ENCODE measurements at places on chromosomes 6 and 20.

GRCh38 chr20:11497545-11497944, 420.1 kb upstream of the BTBD3 start:
- DNase-seq, result no peak

- DNase-seq, result no peak
Measured at GRCh38 chr6:54681987-54682386, 164.6 kb upstream of the FAM83B start.

DNA sequence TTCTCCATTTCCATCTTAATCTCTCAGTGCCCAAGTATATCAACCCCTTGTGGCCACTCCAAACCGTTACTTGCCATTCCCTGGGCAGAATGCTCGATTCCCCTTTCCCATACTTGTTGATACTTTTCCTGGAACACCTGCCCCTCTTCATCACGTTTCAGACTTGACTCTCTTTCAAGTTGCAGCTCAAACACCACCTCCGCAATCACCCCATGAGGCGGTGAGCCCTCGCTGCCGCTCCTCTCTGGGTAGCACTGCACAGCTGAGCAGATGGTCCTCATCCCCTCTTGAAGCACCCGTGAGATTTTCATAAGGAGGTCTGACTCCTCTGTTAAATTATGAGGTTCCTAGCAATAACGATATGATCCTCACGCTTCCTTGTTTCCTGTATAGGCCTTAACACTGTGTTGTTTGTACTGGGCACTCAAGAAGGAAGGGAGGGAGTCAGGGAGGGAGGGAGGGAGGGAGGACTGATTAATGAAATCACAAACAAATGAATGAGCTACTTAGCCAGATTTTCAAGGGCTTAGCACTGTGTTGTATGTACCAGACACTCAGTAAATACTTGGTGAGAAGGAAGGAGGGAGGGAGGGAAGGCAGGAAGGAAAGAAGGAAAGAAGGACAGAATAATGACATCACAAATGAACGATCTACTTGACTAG, 8.0 kb upstream of the UQCC2 start:
- DNase-seq, result no peak

DNA sequence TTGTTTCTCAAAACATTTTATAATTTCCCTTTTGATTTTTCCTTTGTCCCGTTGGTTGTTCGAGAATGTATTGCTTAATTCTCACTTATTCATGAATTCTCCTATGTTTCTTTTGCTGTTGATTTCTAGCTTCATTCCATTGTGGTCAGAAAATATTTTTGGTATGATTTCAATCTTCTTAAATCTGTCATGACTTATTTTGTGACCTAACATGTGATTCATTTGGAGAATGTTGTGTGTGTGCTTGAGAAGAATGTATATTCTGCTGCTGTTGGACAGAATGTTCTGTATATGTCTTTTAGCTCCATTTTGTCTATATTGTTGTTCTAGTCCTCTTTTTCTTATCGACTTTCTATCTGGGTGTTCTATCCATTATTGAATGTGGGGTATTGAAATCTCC, 286.2 kb upstream of the RNF217 start:
- DNase-seq, result no peak

- no peak for DNase-seq
Measured at GRCh38 chr6:43916924-43917877, 147.2 kb downstream of the VEGFA start.

DNA sequence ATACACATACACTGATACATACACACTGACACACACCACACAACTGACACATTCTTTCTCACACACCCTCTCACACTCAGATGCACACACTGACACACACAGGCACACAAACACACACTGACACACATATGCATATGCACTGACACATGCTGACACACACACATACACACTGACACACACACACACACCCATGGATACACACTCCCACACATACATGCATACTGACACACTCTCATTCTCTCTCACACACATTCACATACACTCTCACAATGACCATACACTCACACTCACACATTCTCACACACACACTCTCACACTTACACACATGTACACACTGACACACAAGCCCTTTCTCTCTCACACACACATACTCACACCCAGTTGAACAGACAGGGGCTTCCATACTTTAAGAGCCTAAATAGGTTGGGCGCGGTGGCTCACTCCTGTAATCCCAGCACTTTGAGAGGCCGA, 236.4 kb downstream of the LRFN2 start:
- DNase-seq, result no peak

- DNase-seq, result no peak
Measured at GRCh38 chr20:2010533-2010932, 16.7 kb upstream of the PDYN start.

- no peak for DNase-seq
Measured at GRCh38 chr6:28597217-28597835, 71.6 kb downstream of the GPX5 start.

- no peak for DNase-seq
Measured at GRCh38 chr6:34181908-34182307, 36.0 kb upstream of the GRM4 start.

GRCh38 chr6:35296931-35297600, 552 bp upstream of the DEF6 start:
- no peak for DNase-seq

- no peak for DNase-seq
Measured at GRCh38 chr6:5707281-5708045, 299.3 kb downstream of the NRN1 start.

DNA sequence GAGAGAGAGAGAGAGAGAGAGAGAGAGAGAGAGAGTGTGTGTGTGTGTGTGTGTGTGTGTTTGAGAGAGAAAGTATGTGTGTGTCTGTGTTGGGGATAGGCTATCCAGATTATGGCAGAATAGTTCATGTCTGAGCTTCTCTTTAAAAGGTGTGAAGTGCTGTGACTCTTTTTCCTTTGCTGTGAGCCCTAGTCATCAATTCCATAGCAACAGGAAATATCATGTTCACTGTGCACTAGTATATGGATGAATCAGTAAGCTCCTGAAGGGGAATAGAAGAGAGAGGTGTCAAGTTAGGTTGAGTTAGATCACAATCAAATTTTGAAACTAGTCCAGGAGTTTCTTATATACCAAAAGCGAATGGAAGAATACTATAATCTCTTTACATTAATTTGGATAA, 318.7 kb downstream of the RFPL4B start:
- no peak for DNase-seq

GRCh38 chr6:146153040-146153758, 124.3 kb downstream of the GRM1 start:
- no peak for DNase-seq

GRCh38 chr20:10667077-10667401, 6.8 kb downstream of the JAG1 start:
- DNase-seq, result no peak

- DNase-seq, result no peak
Measured at GRCh38 chr6:163944897-163945296, 530.4 kb downstream of the QKI start.

GRCh38 chr20:44768256-44768655, 22.6 kb downstream of the KCNK15 start:
- DNase-seq, result no peak

DNA sequence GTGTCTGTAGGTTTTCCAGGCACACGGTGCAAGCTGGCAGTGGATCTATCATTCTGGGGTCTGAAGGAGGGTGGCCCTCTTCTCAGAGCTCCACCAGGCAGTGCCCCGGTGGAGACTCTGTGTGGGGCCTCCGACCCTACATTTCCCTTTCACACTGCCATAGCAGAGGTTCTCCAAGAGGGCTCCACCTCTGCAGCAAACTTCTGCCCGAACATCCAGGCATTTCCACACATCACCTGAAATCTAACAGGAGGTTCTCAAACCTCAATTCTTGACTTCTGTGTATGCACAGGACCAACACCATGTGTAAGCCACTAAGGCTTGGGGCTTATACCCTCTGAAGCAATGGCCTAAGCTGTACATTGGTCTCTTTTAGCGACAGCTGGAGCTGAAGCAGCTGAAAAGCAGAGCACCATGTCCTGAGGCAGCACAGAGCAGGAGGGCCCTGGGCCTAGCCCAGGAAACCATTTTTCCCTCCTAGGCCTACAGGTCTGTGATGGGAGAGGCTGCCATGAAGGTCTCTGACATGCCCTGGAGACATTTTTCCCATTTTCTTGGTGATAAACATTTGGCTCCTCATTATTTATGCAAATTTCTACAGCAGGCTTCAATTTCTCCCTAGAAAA, 253.3 kb downstream of the ERMARD start:
- no peak for DNase-seq

GRCh38 chr20:57262784-57263609, 3.4 kb downstream of the BMP7 start:
- no peak for DNase-seq

DNA sequence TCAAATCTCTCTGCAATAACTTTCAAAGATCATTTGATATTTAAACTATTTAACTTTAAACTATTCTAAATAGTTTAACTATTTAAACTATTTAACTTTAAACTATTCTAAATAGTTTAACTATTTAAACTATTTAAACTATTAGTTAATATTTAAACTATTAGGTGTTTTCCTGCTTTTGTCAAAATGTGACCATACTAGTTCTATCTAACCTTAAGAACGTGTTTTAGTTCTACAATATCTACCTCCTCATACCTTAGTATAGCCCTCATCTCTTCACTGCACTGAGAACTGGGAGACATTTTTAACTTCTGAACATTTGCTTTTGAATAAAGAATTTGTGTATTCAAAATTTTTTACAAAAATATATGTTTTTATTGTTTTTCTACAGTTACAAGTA, 429.1 kb downstream of the ADGRB3 start:
- DNase-seq, result no peak

DNA sequence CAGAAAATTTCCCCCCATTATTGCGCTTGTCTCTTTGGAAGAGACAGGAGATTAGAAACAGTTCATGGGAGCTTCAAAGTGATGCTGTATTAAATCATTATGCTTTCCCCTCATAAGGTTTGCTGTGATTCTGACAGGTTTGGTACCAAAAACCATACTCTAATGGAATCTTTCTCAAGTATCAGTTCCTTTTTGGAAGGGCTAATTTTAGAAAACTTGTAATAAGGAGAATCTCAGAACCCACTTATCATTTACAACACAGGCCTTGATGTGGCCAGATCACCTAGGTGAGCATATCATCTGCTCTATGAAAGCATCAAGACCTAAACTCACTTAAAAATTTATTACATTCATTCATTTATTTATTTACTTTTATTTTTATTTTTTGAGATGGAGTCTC, 51.2 kb downstream of the TP53INP2 start:
- DNase-seq, result no peak

DNA sequence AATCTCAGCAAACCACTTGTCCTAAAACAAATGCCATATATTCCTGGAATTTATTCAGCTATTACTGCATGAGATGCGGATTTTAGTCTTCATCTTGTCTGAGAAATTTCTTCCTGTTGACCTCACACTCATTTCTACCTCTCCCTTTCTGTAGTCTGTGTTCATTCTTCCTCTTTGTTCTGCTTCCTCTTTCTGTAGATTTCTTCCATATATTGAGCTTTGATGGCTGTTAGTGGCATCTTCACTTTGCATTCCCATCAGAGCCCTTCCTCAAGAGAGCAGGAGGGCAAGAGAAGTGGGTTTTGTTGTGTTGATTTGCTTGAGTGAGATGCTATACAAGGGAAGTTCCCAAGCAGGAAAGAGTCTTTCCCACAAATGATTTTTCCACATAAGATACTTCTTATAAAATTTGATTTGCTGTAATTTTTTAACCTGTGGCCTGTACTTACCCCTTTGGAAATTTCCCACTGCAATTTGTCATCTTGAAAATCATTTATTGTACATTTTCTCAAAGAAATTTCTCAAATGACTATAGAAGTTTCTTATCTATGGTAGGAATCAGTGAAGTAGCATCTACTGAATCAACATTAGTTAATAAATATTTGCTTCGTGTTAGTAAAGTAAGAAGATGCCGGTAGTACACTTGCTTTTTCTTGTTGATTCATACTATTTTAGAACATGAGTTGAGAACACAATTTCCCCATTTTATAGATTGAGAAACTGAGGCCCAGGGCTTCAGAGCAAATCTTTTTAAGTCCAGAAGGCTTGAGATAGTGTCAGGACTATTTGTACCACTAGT, 43.8 kb downstream of the MAP3K4 start:
- no peak for DNase-seq

- no peak for DNase-seq
Measured at GRCh38 chr6:741410-742339, 48.7 kb upstream of the EXOC2 start.

DNA sequence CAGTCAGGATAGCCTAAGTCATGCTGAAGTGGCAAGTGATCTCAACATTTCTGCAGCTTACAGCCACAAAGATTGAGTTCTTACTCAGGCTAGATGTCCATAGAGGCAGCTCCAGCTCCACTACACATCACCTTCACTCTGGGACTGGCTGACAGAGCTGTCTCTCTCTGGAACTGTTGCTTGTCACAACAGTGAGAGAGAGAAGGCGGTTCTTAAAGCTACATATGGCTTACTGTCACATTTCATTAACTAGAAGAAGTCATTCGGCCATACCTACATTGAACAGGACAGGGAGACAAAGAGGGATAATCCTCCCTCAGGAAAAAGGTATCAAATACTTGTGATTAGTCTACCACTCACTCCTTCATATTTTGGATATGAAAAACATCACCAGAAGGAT, 914.9 kb upstream of the FLRT3 start:
- no peak for DNase-seq

- DNase-seq, result no peak
Measured at GRCh38 chr6:21406316-21406715, 187.2 kb upstream of the SOX4 start.

- no peak for DNase-seq
Measured at GRCh38 chr6:112007254-112007653, 46.6 kb upstream of the CCN6 start.

DNA sequence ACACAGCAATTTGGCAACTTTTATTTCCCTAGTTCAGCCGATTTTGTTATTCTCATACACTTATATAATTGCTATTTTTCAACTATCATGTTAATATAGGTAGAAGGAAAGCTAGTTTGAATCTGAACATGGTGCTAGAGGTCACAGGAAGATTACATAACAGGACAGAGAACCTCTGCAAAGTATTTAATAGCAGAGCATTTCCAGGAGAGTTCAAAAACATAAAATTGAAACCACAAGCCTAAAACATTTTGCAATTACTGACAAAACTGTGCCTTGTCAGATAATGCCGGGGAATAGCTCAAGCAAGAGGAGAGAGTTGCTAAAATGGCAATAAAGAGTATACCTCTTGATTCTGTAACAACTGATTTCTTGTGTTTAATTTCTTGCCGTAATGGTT, 70.8 kb downstream of the TFAP2B start:
- no peak for DNase-seq

- no peak for DNase-seq
Measured at GRCh38 chr6:97450087-97450486, 167.1 kb upstream of the MMS22L start.

Data from CD4-positive, alpha-beta T cell treated with Interleukin-1 beta for 1 hour (primary cell).